ENCODE measurements at places on chromosomes 2 and 18. TPM values are rescaled to one million over a fixed set of nuclear protein-coding genes. Genes with fewer than 3 reads are reported as not detected.

GRCh38 chr18:8507361-8507760, 101.9 kb upstream of the RAB12 start:
- no peak for DNase-seq

DNA sequence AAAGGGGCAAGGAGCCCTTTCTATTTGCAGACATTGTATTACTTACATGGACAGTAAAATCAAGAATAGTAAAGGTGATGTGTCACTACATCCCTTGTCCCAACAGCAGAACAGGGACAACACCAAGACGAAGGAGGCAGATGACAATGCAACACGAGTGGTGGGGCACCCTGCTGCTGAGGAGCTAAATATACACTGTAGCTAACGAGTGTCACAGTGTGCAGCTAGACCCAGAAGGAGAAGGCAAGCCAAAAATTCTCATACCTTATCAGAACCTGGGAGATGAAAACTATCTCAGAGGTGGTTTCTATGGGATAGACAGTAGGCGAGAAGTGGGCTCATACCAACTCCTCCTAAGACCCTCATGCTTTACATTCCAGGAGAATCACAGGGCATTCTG, 518.4 kb upstream of the LRRTM1 start:
- DNase-seq = no peak

- DNase-seq = no peak
These were observed 26.3 kb downstream of the IRS1 start for GRCh38 chr2:226773291-226773690.

- DNase-seq = no peak
These were observed 810.4 kb upstream of the HS6ST1 start for GRCh38 chr2:129129087-129129486.

- no peak for DNase-seq
These were observed 409.4 kb upstream of the ETAA1 start for GRCh38 chr2:66987733-66988132.

GRCh38 chr2:9548506-9548905, 7.1 kb downstream of the ADAM17 start:
- DNase-seq = no peak

DNA sequence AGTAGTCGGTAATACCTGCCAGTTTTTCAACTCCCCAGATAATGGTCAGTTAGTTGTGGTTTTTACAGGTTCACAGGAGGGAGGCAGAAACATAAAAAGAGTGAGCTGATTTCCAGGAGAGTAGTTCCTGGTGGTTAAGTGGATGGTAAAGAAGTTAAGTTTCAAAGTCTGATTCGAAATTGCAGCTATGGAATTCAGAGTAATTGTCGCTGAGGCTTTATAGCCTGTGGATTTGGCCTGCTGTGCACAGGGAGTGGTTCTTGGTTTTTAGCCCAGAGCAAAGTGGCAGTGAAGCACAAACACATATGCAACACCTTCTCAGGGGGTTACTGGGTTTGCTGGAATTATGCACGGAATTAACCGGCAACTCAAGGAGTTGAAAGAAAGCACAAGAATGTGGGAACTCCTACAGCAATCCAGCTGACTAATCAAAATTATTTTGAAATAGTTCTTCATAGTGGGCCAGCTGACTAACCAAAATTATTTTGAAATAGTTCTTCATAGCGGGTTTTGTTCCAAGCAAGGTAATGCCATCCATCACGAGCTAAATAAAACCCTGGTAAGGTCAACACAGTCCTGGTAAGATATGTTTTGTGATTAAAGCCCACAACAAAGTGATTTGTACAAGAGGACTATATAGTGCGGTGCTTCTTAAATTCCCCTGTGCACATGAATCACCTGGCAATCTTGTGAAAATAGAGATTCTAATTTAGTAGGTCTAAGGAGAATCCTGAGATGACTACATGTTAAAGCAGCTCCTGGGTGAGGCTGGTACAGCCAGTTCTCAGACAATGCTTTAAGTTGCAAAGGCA, 94.4 kb downstream of the SGPP2 start:
- no peak for DNase-seq

DNA sequence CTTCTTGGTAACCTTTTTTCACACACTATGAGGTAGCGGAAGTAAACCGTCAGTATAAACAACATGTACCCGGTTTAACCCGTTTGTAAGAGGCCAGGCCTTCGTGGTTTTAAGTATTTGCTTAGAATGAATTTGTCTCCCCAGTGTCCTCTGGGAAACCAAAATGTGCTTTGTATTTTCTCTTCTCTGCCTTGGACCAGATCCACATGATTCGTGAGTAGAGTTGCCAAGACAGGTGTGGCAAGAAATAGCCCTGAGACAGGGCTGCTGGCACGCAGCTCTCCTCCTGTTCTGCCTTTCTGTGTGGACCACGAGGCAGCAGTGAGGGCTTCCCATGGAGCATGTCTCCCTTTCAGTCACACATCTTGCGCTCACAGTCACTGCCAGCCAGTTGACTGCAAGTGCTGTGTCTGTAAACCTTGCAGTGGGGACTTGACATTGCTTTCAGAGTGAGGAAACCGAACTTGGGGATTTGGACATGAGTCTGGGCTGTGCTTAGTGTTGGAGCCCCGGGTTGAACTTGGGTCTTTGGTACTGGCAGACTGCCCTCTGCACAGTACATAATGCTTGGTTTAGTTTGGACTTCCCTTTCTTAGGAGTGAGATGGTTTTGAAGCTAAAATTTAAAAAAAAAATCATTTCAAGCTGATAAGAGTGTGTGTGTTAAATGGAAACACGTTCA, 19.1 kb downstream of the BCL2L11 start:
- no peak for DNase-seq

DNA sequence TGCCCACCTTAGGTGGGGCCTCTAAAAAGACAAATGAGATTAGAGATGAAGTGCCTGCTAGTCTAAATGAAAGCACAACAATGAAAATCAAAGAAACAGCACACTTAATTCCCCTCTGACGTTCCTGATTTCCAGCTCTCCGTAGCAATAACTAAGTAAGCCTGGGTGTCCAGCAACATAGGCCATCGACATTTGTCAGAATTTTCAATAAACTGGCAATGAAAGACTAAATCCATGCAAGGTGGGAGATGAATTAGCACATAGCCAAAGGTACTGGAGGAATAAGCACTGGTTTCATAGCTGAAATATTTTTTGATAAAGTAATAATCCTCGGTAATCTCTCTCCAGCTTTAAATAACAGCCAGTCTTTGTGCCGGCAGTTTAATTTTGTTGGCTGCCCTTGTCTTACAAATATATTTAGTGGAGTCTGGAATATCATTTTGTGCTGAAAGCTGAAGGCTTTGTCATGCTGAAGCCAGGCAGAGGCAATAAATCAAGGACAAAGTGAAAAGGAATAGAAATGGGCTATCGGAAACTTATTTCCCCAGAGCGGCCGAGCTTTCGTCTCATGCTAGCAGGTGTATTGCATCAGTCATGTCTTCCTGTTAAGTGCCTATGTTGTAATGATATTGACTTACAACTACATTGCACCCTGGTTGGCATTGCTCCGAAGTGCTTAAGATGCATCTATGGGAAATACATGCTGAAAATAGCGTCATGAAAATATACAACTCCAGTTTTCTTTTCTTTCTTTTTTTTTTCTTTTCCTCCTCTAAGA, 790.1 kb downstream of the CNTNAP5 start:
- DNase-seq = no peak

DNA sequence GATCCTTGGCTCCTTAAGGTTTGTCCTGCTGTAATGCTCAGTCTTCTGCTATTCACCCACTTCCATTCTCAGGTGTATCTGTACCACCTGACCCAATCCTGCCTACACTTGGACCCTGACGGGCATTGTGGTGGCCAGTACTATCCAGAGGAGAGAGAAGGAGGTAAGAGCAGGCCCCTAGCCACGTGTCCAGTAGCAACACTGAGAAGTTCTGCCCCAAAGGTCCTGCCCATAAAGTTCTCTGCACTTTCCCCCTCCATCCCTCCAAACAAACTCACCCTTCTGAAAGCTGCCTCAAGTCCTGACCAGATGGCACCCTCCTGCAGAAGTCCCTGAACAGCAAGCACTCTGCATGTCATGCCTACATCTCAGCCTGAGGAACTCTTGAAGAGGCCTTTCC, 18.3 kb downstream of the TTC32 start:
- DNase-seq = no peak

DNA sequence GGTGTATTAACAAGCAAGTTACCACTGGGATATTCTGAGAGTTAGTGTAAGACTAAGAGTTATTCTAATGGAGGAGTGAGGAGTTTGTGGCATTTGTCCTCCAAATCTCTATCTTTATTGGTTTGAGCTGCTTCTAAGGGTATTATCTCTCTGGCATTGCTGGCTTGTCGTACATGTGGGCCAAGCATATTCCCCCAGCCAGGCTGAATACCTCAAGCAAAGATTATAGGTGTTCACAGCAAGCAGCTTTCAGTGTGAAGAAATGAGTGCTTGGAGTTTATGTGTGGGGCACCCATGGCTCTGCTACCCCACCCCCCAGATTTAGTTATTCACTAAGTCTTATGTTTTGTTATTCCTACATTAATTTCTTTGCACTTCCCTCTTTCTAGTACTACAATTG, 193.6 kb upstream of the FANCL start:
- no peak for DNase-seq

- DNase-seq = no peak
These were observed 453 bp downstream of the CABLES1 start for GRCh38 chr18:23135550-23136325.

GRCh38 chr18:79944126-79944731, 7.2 kb downstream of the SLC66A2 start:
- no peak for DNase-seq

GRCh38 chr2:182543741-182544525, 117.1 kb upstream of the PDE1A start:
- no peak for DNase-seq

DNA sequence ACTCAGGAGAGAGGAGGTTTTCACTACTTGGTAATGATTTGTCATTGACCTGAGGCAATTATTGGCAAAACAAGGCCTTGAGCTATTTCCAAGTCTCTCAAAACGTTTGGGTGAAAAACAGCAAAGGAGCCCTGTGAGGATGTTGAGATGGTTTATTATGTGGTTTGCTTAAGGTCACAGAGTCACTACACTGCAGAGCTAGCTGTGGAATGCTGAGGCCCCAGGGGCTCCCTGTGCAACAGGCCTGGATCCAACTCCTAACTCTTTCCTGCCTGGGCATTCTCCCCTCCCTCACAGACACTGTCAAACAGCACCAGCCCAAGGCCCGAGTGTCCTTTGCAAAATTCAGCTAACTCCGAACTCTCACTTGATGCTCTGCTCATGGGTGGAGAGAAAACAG, 754.6 kb upstream of the SOX11 start:
- no peak for DNase-seq

DNA sequence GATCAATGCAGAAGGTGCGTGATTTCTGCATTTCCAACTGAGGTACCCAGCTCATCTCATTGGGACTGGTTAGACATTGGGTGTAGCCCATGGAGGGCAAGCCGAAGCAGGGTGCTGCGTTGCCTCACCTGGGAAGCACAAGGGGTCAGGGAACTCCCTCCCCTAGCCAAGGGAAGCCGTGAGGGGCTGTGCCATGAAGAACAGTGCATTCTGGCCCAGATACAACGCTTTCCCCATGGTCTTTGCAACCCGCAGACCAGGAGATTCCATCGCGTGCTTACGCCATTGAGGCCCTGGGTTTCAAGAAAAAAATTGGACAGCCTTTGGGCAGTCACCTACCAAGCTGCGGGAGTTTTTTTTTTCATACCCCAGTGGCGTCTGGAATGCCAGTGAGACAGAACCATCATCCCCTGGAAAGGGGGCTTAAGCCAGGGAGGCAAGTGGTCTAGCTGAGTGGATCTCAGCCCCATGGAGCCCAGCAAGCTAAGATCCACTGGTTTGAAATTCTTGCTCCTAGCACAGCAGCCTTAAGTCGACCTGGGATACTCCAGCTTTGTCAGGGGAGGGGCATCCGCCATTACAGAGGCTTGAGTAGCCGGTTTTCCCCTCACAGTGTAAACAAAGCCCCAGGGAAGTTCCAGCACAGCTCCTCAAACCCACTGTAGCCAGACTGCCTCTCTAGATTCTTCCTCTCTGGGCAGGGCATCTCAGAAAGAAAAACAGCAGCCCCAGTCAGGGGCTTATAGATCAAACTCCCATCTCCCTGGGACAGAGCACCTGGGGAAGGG, 21.7 kb downstream of the TFPI start:
- DNase-seq = no peak

GRCh38 chr2:161782615-161783014, 158.4 kb downstream of the SLC4A10 start:
- DNase-seq = no peak

DNA sequence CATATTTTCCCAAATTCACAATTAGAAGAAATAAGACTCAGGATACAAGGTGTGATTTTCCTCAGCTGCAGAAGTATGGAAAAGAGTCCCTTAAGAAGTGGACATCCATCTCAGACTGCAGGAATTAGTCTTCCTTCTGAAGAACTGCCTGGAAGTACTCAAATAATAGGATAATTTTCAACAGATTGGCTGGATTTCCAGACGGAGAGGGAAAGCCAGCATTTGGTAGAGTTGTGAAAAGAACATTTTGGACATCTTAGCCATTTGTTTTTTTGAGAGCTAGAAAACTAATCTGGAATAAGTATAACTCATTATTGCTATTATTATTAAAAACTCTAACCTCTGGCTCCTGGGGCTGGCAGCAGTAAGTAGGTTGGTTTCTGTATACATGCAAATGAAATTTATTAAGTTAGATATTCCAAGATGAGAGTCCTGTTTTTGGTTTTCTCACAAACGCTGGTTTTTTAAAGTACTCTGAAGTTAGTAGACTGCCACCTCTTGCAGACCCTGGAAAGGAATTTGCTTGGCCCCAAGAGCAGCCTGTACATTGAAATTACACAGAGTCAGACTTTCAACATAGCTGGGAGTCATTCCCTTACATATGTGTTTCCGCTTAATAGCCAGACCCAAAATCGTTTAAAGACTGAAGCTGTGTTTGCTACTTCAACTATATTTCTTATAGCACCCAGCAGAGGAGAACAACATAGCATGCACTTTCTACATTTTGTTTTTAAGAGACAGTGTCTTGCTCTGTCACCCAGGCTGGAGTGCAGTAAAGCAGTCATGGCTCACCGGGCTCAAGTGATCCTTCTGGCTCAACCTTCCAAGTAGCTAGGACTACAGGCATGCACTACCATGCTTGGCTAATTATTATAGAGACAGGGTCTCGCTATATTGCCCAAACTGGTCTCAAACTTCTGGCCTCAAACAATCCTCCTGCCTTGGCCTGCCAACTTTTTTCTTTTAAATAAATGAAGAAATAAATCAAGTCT, 142.4 kb downstream of the THADA start:
- no peak for DNase-seq

Gene DPP4
- 0.25 TPM for total RNA-seq

Gene ST6GAL2
- not detected for total RNA-seq

Gene HRH4
- 0.12 TPM for total RNA-seq

Gene KIDINS220
- total RNA-seq = 38.9 TPM

Gene WNT10A
- total RNA-seq = not detected

Gene UBXN4
- 71.4 TPM for total RNA-seq

Gene CD8B2
- total RNA-seq = not detected

Gene LRRC30
- not detected for total RNA-seq

Gene E2F6
- total RNA-seq = 29.8 TPM

Gene SLC4A3
- 0.97 TPM for total RNA-seq

Gene PLGLB1
- total RNA-seq = 0.92 TPM

Gene EVX2
- not detected for total RNA-seq

Gene DSG1
- not detected for total RNA-seq

Gene MPP4
- total RNA-seq = 1.3 TPM

Gene DNAH7
- total RNA-seq = 0.20 TPM

Gene ZNF2
- total RNA-seq = 6.5 TPM

Gene CASP8
- 83.9 TPM for total RNA-seq

Measured in NCI-H460 (cell line).